Aortic smooth muscle cell (primary cell): ENCODE measurements at places on chromosomes 3 and 15. TPM values are rescaled to one million over a fixed set of nuclear protein-coding genes. Genes with fewer than 3 reads are reported as not detected.

Gene RLBP1
- not detected in 2 replicates for total RNA-seq

Gene VEPH1
- 43.6 and 62.6 TPM in 2 replicates for total RNA-seq

Gene ZBED2
- total RNA-seq = 0.12 and 0.13 TPM in 2 replicates

Gene GRK7
- total RNA-seq = not detected in 2 replicates

Gene TRPM1
- total RNA-seq = not detected in 2 replicates

Gene GPR149
- not detected in 2 replicates for total RNA-seq

Gene ZNF860
- total RNA-seq = 0.40 and 0.68 TPM in 2 replicates

Gene SENP8
- total RNA-seq = 2.0 and 2.6 TPM in 2 replicates
